Calu3 (cell line): ENCODE measurements at places on chromosomes 11 and 22.

DNA sequence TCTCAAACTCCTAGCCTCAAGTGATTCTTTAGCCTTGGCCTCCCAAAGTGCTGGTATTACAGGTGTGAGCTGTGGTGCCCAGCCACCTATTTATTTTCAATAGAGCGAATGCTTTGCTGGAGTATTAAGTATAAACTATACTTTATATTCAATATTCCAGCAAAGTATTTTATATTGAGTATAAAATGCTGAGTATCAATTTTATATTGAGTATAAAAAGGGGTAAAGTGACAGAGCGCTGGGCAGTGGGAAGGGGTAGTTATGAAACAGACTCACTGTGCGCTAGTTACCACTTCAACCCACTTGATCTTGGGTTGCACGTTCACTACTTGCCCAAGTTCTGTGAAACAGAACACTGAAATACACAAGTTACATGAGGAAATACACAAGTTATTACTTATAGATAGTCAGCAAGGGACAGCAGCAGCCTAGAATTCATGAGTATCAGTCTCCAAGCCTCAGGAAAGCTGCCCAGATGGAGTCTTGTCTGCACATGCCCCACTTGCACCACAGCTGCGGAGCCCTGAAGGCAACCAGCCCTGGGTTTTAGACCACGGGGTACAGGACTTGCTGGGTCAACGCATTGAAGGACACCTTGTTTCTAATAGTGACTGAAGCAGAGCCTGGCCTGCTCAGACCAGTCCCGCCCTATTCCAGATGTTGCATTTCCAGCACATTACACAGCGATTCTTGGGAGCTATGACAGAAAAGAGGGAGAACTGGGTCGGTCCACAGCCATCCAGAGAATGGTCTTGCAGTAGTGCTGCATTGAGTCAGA is 51.6 kb upstream of the SYT13 start:
- no peak overlapping the region for H3K27ac ChIP-seq
- H3K4me3 ChIP-seq: no peak overlapping the region
- no peak for DNase-seq
- peaks cover 77% of the 10 kb centered on the region for H3K27me3 ChIP-seq
- peaks cover 14% of the 10 kb centered on the region for H3K4me1 ChIP-seq
- H3K36me3 ChIP-seq: peaks cover 4% of the 10 kb centered on the region

DNA sequence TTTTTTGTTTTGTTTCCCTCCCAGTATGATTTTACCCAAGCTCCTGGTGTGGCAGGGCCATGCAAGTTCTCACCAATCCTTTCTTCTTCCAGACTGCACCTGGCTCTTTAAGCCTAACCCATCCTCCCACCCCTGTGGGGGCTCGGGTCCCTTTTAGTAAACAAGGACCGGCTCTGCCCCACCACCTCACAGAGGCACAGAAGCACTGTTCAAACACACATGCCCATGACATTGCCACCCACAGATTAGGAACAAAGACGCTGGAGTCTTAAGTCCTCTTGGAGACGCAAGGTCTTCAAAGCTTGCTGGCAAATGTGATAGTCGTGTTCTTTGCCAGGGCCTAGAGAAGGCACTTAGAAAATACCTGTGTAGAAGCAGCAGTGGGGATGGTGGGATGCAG is 18.9 kb downstream of the UQCR10 start:
- H3K4me3 ChIP-seq: no peak overlapping the region
- H3K4me1 ChIP-seq: peaks cover 28% of the 10 kb centered on the region
- no peak for DNase-seq
- H3K27ac ChIP-seq: no peak overlapping the region

DNA sequence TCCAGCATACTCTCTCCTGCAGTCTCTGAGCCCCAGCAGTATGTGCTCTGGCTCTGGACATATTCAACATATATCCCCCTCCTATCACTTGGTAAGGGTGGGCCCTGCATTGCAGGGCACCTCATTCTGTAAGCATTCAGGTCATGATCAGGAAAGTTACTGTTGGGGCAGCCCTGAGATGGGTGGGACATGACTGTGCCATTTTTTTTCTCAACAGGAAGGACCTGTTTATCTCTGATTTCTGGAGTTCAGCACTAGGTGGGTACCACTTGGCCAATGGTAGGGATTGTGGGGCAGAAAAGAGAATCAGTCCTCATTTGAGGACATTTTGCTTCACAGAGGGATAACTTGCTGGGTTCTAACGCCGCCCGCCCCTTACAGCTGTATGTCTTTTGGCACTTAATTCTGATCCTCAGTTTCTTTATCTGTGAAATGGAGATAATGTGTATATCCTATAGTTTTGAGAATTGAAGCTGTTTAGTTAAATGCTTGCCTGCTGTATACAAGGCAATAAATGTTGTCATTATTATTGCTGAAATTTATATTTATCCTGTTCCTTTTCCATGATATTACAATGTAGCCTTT is 2.2 kb downstream of the SRRD start:
- no peak overlapping the region for H3K27ac ChIP-seq
- H3K36me3 ChIP-seq: peaks cover 65% of the 10 kb centered on the region
- no peak for DNase-seq
- H3K4me3 ChIP-seq: peak overlapping the region; percentile 85
- H3K4me1 ChIP-seq: peaks cover 52% of the 10 kb centered on the region
- no peaks in the 10 kb centered on the region for H3K27me3 ChIP-seq

DNA sequence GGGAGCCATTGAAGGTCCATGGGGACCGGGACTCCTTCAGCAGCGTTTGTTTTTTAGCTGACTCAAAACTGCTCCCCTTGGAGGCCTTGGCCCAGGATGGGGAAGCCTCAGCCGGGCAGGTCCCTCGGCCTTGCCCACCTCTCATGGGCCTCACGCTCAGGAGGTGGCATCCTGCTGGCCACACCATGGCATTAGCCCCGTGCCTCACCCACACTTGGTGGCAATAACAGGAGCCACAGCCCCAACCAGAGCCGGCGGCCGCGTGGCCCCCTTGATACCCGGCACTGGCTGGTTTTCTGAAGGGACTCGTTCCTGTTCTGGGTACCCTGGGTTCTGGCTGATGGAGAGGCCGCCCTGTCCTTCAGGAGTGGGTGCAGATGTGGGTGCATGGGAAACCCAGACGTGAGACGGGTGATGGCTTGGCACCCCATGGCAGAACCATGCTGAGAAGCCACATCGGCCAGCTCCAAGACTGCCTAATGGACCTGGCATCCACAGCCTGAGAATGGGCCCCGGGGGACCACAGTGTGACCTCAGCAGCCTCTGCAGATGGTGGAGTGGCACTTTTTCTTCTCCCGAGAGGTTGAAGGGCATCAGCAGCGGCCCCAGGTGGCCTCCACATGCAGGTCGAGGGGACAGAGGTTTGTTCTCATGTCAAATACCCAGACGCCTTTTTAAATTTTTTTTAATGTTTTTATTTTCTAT is 49.8 kb upstream of the PPARA start:
- peaks cover 21% of the 10 kb centered on the region for H3K4me1 ChIP-seq
- H3K4me3 ChIP-seq: no peak overlapping the region
- H3K36me3 ChIP-seq: peaks cover 81% of the 10 kb centered on the region

- DNase-seq: no peak
- H3K27ac ChIP-seq: no peak overlapping the region
- peaks cover 33% of the 10 kb centered on the region for H3K4me1 ChIP-seq
- no peak overlapping the region for H3K4me3 ChIP-seq
- H3K36me3 ChIP-seq: peaks cover 15% of the 10 kb centered on the region
Measured at GRCh38 chr22:37182101-37182948, 5.7 kb downstream of the C1QTNF6 start.

DNA sequence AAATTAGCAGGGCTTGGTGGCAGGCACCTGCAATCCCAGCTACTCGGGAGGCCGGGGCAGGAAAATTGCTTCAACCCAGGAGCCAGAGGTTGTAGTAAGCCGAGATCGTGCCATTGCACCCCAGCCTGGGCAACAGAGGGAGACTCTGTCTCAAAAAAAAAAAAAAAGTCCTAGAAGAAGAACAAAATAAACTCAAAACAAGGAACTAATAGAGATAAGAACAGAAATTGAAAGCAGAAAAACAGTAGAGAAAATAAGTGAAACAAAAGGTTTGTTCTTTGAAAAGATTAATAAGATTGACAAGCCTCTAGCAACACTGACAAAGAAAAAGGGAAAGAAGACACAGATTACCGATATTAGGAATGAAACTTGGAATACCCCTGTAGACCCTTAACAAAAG is 45.1 kb upstream of the CBX7 start:
- H3K27me3 ChIP-seq: no peaks in the 10 kb centered on the region
- H3K36me3 ChIP-seq: no peaks in the 10 kb centered on the region
- H3K4me3 ChIP-seq: no peak overlapping the region

GRCh38 chr11:134725716-134726639 is 313.9 kb upstream of the B3GAT1 start:
- H3K4me1 ChIP-seq: no peaks in the 10 kb centered on the region
- H3K36me3 ChIP-seq: no peaks in the 10 kb centered on the region

DNA sequence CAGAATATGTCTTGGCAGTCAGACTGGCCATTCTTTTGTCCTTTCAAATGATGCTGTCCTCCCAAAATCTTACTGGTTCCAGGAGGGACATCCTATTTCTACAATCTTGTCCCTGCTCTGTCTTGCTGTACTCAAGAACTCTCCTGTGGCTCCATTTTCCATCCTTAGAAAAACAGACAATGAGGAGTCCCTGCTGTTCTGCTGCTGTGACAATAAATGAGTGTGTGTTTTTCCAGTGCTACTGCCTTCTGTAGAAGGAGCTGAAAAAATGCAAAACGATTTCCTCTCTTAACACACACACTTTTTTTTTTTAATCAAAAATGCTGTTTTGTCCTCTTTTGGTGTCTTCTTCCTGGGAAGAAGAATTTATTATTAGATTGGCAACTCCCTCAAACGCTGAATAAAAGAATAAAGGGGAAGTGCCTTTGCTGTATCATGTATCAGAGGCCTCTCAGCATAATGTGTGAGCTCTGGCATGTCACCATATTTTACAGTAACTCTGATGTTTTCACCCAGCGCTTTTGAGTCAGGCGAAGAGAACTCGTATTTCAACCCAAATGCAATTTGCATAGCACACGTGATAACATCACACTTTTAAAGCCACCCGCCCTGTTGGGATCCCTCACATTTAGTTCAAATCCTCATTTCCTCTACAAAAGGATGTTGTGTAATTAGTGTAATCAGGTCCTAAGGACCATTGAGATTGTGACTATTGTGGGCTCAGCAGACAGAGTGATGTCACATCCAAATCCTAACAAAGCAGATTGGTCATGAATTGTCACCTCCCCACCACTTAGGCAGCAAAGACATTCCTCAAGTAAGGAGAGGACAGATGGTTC is 496.0 kb upstream of the LARGE1 start:
- no peak overlapping the region for H3K27ac ChIP-seq
- no peaks in the 10 kb centered on the region for H3K4me1 ChIP-seq
- no peak for DNase-seq
- no peak overlapping the region for H3K4me3 ChIP-seq

DNA sequence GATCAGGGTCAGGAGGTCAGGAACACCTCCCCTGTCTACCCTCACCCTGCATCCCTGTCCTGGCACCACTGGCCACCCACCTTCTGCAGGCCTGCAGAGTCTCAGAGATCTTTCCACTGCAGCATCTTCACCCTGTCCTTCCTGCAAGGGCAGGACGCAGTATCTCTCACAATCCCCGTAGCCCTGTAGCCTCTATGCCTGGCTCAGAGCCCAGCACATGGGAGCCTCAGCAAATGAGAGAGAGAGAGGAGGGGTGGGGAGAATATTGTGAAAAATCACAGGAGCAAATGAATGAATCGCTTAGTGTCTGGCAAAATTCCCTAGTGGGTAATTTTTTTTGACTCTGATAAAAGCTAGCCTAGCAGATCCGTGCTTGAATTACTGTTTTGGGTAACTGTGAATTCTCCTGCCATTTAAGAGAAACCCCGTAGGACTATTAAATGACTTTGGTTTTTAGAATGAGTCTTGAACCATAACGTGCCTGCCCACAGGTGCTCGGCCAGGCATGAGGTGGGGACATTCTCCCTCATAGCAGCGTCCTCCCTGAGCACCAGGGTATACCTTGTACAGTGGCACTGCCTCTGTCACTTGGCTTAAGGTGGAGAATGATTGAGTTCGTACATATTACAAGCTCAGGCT is 91.5 kb downstream of the MORC2 start:
- no peaks in the 10 kb centered on the region for H3K27me3 ChIP-seq
- no peak for DNase-seq

GRCh38 chr11:27291302-27291889 is 71.6 kb downstream of the CCDC34 start:
- peak; percentile 28 for DNase-seq
- H3K4me3 ChIP-seq: no peak overlapping the region
- peaks cover 5% of the 10 kb centered on the region for H3K36me3 ChIP-seq
- no peak overlapping the region for H3K27ac ChIP-seq
- no peaks in the 10 kb centered on the region for H3K27me3 ChIP-seq

DNA sequence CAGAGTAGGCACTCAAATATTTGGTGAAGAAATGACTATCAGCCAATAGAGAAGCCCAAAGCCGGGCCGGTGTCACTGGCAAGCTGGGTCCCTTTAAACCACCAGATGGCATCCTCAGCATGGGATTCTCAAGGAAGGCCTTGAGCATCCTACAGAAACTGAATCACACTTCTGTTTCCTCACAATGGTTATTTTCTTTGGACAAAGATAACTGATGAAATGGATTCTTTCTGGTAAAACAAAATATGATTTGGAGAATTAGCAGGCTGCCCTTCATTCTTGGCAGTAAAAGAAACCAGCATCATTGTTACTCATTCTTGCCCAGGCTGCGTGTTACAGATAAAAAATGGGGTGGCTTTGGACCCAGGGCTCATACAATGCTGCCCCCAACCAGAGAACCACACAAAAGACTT is 30.3 kb upstream of the ASPHD2 start:
- no peak overlapping the region for H3K4me3 ChIP-seq
- H3K27ac ChIP-seq: no peak overlapping the region
- H3K36me3 ChIP-seq: no peaks in the 10 kb centered on the region
- DNase-seq: peak; percentile 68
- peaks cover 82% of the 10 kb centered on the region for H3K27me3 ChIP-seq
- H3K4me1 ChIP-seq: no peaks in the 10 kb centered on the region

DNA sequence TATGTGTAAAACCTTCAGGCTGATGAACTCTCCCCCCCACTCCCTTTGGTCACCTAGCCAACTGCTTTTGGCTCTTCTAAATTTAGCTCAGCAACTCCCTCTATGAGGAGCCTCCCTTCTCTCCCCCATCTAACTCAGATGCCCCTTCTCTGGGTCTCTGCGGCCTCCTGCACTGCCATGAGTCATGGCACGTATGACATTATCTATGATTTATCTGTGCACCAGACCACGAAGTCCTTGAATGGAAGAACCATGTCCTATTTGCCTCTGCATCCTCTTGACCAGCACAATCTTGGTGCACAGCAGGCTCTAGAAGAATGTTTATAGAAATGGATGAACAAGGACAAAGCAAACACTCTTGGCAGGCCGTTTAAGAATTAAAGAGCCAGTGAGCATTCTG is 46.0 kb downstream of the RPL27A start:
- H3K4me3 ChIP-seq: no peak overlapping the region
- no peaks in the 10 kb centered on the region for H3K36me3 ChIP-seq
- H3K27ac ChIP-seq: no peak overlapping the region
- H3K4me1 ChIP-seq: no peaks in the 10 kb centered on the region
- H3K27me3 ChIP-seq: no peaks in the 10 kb centered on the region
- no peak for DNase-seq

- H3K27ac ChIP-seq: no peak overlapping the region
- no peak overlapping the region for H3K4me3 ChIP-seq
- no peak for DNase-seq
- no peaks in the 10 kb centered on the region for H3K36me3 ChIP-seq
Measured at GRCh38 chr11:64614917-64615316, 23.9 kb downstream of the SLC22A12 start.
